ENCODE measurements at places on chromosomes 5 and 9. TPM values are rescaled to one million over a fixed set of nuclear protein-coding genes. Genes with fewer than 3 reads are reported as not detected.

HEMGN gene
- total RNA-seq, result not detected

ZDHHC11 gene
- total RNA-seq, result 0.72 TPM

PTTG1 gene
- total RNA-seq, result 184 TPM

RBM18 gene
- total RNA-seq, result 8.0 TPM

CEP78 gene
- total RNA-seq, result 11.9 TPM

SLC36A3 gene
- total RNA-seq, result not detected

C5orf46 gene
- not detected for total RNA-seq

LHX3 gene
- not detected for total RNA-seq

CREBRF gene
- total RNA-seq, result 10.1 TPM

MAN1B1 gene
- 69.9 TPM for total RNA-seq

EDIL3 gene
- under 0.01 TPM for total RNA-seq

MLLT3 gene
- 19.6 TPM for total RNA-seq

ZNF366 gene
- total RNA-seq, result not detected

LEAP2 gene
- 0.21 TPM for total RNA-seq

HAND1 gene
- not detected for total RNA-seq

PCDHA4 gene
- 1.2 TPM for total RNA-seq

PCDHA3 gene
- total RNA-seq, result under 0.01 TPM

SOX30 gene
- total RNA-seq, result not detected

DMRTA1 gene
- total RNA-seq, result 3.4 TPM

DBH gene
- not detected for total RNA-seq

TAF11L10 gene
- total RNA-seq, result not detected

FAM151B gene
- 0.48 TPM for total RNA-seq

BTNL9 gene
- not detected for total RNA-seq

POLE3 gene
- 53.7 TPM for total RNA-seq

TMEM215 gene
- total RNA-seq, result not detected

ACTBL2 gene
- 0.21 TPM for total RNA-seq

AK8 gene
- total RNA-seq, result 0.48 TPM

GRIA1 gene
- total RNA-seq, result not detected

PMPCA gene
- 34.1 TPM for total RNA-seq

EQTN gene
- total RNA-seq, result not detected

ARL15 gene
- 17.9 TPM for total RNA-seq

CTNND2 gene
- not detected for total RNA-seq

FABP6 gene
- total RNA-seq, result not detected

PCDHA11 gene
- total RNA-seq, result 0.48 TPM

PPIC gene
- 47.2 TPM for total RNA-seq

ORM2 gene
- not detected for total RNA-seq

ATP10B gene
- 0.96 TPM for total RNA-seq

AFAP1L1 gene
- 26.0 TPM for total RNA-seq

LCN1 gene
- total RNA-seq, result not detected

LRRC26 gene
- not detected for total RNA-seq

MSANTD3 gene
- 66.5 TPM for total RNA-seq

MBLAC2 gene
- total RNA-seq, result 3.8 TPM

NEUROG1 gene
- not detected for total RNA-seq

ADGRD2 gene
- total RNA-seq, result not detected

OR1J4 gene
- not detected for total RNA-seq

HTR1A gene
- total RNA-seq, result not detected

SPATA24 gene
- total RNA-seq, result 4.6 TPM

PDCD1LG2 gene
- not detected for total RNA-seq

IL7R gene
- total RNA-seq, result 1.4 TPM
